Activated B cell treated with CpG ODN at 0.5 μM for 24 hours (primary cell): ENCODE measurements at places on chromosomes 2 and 18. TPM values are rescaled to one million over a fixed set of nuclear protein-coding genes. Genes with fewer than 3 reads are reported as not detected.
A peak's percentile ranks its signal among the peaks of the same experiment; 100 is the strongest.

GRCh38 chr2:68762665-68763064 is 28.1 kb downstream of the ARHGAP25 start:
- DNase-seq, result no peak

GRCh38 chr18:80227472-80227871 is 19.8 kb downstream of the PARD6G start:
- DNase-seq, result no peak

DNA sequence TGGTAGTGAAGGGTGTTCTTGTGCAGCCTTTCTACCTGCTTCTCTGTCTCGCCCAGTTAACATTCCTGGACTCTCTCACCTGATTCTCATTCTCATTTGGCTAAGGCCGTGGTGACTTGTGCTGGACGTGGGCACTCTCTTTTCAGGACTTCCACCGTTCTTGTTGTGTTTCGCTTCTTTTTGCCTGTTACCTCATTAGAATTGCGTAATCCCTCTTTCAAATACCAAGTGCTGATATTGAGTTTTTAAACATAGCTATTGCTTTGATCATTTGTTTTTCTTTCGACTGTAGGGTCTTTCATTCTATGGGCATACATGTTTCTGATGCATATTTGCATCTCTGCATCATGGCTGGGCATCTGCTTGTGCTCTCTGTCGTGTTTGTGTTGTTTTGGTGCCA is 287.0 kb downstream of the ALPK2 start:
- no peak for DNase-seq

DNA sequence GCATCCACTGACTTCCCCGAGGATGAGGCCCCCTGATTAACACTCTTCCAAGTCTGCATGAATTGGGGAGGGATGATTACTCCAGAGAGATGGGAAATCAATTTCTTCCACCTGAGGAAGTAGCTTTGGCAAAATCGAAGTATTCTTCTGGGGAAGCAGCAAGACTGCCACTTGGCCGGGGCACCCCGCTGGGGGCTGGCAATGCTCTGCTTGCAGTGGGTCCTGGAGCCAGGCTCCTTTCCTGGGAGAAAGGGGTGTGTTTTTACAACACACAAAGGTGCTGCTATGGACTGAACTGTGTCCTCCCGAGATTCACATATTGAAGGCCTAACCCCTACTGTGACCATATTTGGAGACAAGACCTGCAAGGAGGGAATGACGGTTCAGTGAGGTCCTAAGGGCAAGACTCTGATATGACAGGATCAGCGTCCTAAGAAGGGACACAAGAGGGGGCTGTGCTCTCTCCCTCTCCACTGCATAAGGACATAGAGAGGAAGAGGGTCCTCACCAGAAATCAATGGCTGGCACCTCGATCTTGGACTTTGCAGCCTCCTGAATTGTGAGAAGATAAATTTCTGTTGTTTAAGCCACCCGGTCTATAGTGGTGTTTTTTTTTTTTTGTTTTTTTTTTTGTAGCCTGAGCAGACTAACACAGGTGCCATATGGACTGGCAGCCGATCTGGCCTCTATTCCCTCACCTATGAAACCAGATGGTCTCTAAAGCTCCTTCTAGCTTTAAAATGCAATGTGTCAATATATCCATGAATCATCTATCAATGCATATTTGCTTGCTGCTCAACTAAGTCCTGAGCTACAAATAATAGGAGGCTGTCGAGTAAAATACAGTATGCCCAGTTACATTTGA is 3.6 kb upstream of the SMARCAL1 start:
- DNase-seq, result no peak

DNA sequence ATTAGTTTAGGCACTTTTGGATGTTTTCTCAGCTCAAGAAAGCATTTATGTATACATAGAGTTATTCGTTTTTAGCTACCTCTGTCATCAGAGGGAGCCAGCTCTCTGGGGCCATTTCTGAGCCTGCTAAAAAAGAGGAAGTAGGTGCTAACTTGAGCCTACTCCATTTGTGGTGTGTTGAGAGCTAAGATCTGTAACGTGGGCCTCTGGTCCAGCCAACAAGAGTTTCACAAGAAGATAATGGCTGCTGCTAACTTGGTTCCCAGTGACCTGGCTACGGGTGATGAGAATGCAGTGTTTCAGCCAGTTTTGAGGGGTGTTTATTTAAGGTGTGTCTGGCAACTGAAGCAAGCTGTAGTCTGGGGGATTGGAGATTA is 182.5 kb downstream of the PRKCE start:
- DNase-seq, result peak; percentile 29

- no peak for DNase-seq
Measured at GRCh38 chr2:36322108-36322507, 33.5 kb upstream of the CRIM1 start.

DNA sequence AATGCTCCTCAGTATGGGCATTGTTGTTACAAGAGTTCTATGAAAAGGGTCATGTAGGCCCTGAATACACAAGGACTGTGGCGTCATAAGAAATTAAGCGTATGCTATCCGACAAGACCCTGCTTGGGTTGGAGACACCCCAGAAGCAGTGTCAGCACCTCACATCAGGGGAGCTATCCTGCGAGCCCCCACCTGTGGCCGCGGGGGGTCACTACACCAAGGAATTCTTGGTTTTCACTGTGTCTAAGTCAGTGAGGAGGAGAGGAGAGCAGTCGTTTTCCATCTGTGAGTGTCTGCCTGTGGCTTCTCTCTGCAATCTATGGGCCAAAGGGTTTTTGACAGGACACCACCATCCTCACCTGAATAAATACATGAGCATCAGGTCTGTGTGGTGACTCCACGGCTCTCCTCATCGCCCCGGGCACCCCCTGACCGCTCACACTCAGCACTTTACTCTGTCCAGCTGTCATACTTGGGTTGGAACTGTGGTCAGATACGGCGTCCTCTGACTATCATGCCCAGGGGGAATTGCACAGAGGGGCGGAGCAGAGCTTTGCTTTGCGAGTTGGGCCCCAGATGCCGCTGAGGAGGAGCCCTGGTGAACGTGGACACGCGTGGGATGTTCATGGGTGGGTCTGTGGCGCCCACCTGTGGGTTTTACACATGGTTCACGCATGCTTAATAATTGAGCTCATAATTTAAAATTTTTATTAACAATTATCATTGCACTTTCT is 235.5 kb downstream of the MYT1L start:
- no peak for DNase-seq

- no peak for DNase-seq
Measured at GRCh38 chr18:34048423-34048822, 176.3 kb downstream of the NOL4 start.

GRCh38 chr18:54247511-54248175 is 21.7 kb upstream of the POLI start:
- DNase-seq, result no peak

DNA sequence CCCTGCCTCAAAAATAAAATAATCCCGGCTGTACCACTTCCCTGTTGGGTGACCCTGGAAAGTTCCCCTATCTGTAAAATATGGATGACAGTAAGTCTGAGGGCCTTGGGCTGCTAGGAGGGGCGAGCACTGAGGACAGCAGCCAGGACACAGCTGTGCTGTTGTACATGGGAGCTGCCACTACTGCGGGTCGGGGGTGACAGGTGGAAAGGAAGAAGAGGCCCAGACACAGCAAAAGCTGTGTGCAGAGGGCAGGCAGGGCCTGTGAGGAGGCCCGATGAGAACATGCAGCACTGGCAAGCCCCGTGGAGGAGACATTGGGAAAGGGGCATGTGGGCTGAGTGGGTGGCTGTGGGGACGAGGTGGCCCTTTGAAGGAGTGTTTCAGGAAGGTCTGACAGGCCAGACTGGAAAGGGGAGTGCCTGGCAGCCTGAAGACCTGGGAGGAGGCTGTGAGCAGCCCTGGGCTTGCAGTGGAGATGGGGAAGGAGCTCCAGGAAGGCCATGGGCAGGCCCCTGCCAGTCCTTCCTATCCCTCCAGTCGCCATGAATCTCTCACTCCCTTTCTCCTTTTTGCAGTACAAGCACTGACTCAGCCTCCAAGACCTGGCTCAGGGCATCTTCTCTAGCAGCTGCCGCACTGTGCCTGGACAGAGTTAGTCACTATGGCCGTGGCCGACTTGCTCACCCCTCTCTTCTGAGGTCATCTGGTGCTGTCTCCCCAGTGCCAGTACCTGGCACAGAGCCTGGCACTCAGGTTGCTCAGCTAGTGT is 28.9 kb upstream of the SEMA4C start:
- DNase-seq, result no peak

FLACC1 gene
- total RNA-seq, result 3.5 and 4.6 TPM in 2 replicates

POTEJ gene
- total RNA-seq, result not detected in 2 replicates

TSPYL6 gene
- total RNA-seq, result not detected in 2 replicates

SCN7A gene
- not detected in 2 replicates for total RNA-seq

SNED1 gene
- 44.7 and 59.8 TPM in 2 replicates for total RNA-seq

CAPN13 gene
- not detected in 2 replicates for total RNA-seq
